AML-193 (cell line): ENCODE measurements at places on chromosomes 5 and 9.

DNA sequence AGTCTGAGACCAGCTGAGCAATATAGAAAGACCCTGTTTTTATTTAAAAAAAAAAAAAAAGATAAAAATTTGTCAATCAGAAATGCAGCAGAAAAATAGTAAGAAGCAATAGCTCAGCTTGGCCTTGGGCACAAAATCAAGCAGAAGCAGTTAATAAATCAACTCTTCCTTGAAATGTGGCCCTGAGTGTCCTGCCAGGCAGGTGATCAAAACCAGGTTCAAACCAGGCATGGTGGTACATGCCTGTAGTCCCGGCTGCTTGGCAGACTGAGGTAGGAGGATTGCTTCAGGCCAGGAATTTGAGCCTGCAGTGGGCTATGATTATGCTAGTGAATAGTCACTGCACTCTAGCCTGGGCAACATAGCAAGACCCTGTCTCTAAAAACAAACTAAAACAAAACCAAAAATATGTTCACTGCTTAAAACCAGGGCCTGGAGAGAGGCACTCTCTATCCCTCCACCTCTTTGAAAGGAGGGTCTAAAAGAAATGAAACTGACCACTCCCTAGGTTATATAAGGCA is 27.9 kb upstream of the KLF9 start:
- no peak for DNase-seq

DNA sequence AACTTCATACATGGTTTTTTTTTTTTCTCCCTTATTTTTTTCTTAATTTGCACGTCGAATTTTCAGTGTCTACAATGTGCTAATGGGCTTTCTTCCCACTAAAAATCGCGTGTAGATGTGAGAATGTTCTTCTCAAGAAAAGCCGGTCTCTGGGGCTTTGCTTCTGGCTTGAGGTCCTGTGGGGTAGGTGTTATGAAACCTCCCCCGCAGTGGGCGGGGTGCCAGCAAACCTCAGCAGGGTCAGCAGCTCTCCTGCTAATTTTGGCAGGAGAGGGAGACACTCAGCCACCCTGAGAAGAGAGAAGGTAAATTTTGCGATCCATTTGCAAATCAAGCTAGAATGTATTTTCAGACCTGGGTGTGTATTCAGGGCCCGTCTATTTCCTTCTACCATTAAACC is 59.9 kb downstream of the NPR3 start:
- DNase-seq: no peak

- no peak for DNase-seq
Measured at GRCh38 chr5:123809594-123810221, 297.7 kb downstream of the CSNK1G3 start.

DNA sequence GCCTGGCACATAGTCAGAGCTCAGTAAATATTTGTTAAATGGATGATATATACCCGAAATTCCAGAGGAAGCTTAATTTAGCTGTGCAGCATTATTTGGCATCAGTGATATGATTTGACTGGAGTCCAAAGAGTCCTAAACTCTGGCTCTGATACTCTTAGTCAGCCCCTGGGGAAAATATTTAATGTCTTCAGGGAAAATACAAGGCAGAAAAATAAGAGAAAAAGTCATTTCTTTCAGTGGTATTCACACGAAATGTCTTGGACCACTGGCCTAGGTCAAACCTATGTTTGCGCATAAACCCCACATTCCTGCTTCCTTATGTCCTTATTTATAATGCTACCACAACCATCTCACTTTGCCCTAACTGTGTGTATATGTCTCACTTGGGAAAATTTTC is 23.8 kb downstream of the GLRA1 start:
- no peak for DNase-seq

DNA sequence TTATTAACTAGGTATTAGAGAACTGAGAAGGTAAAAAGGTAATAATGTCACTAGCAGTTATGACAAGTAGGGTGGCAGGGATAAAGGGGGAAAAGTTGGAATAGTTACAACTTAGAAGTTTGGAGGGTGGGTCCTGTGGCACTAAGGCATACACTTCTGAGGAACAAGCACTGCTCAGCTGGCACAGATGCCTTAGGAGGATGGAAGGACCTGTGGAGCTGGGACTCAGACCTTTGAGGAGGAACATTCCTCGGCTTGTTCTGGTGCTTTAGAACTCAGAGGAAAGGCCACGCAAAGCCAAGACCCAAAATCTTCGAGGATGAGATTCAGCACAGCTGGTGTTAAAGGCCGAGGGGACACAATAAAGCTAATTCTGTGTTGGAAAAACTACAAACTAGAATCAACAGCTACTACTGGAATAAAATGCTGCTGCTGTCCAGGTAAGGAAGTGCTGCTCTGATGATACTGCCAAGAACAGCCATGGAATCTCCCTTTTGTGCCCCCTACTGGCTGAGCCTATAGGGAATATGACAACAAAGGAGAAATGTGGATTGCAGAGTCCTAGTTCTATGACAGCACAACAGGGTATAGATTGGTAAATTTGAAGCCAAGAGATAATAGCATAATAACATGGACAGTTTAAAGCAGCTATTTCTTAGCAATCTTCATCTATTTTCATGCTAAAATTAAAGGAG is 126.7 kb downstream of the SLC25A46 start:
- DNase-seq: peak; percentile 16

- no peak for DNase-seq
Measured at GRCh38 chr5:5407924-5408323, 14.6 kb upstream of the ICE1 start.

DNA sequence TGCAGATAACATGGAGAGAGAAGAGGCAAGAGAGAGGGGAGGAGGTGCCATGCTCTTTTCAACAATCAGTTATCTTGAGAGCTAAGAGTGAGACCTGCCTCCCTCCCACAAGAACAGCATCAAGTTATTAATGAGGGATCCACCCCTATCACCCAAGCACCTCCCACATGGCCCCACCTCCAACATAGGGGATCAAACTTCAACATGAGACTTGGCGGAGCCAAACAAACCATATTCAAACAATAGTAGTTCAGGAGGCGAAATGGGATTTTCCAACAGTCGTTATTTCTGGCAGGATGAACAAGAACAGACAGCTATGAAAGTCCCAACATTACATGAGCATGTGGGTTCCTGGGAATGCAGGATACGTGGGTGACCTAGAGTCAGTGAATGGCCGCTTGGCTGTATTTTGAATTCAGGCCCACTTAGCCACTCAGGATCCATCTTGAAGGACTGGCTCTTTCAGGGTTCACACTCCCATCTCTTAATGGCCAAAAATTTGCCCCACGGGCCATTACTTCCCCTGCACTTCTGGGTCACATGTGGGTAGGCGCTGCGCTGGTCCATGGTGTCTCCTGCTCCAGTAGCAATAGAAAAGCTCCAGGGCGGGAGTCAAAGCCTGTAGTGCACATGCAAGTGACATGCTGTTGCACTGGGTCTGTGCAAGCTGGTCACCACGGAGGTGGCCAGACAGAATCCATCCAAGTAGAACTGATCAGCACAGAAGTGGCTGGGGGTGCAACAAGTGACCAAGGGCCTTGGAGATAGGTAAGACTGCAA is 7.1 kb upstream of the FAF2 start:
- DNase-seq: no peak

DNA sequence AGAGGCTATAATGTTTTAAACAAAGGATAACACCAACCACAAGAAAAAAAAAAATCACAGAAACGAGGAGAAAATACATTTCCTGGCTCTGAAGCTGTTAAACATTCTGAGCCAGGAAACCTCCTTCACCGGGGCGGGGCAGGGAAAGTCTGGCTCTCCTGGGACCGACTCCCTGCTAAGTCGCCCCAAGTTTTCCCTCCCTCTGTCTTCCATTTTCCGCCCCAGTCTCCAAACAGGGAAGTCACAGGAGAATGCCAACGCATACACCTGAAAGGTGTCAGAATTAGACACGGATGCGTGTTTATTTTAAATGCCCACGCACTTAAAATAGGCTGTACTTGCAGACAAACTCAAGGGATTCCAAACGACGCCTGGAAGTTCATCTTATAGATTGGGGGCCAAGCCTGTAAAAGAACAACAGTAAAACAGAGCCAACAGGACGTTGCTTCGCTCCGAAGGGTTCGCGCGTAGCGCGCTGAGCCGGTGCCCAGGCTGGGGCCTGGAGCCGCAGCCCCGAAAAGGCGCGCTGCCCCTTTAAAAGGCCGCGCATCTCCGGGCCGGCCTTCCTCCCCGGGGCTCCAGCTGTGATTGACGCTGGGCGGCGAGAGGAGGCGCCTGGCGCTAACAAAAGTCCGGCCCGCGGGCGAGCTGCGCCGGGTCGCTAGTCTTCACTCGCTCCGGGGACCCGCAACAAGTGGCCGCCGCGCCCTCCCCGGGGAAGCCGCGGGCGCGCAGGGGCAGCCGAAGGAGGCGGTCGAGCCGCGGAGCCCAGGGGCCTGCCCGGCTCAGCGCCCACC is at the start of gene FBXL7:
Gene FBXL7, plus strand, starts transcription at position 653 of the 797 bp plus-strand sequence.
- no peak for DNase-seq

- no peak for DNase-seq
Measured at GRCh38 chr9:87889882-87890252, 7.2 kb downstream of the SPATA31E1 start.

DNA sequence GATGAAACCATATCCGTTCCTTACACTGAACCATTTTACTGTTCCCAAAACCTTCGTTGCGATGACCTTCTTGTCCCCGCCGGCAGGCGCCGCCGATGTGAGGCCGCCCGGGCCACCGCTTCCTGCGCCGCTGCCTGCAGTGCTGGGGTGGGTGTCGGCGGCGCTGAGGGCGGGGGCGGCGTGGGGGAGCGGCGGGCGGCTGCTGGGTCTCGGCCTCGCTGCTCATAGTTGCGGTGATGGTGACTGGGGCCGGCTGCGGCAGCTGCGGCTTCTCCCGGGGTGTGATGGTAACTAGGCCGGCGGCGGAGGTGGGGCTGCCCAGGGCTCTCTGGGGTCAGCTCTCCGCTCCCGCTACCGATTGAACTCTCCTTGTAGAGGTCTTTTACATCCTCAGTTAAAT is 14.1 kb upstream of the OR2S2 start:
- DNase-seq: no peak

GRCh38 chr9:69174616-69175463 is 763 bp downstream of the TJP2 start:
- no peak for DNase-seq

DNA sequence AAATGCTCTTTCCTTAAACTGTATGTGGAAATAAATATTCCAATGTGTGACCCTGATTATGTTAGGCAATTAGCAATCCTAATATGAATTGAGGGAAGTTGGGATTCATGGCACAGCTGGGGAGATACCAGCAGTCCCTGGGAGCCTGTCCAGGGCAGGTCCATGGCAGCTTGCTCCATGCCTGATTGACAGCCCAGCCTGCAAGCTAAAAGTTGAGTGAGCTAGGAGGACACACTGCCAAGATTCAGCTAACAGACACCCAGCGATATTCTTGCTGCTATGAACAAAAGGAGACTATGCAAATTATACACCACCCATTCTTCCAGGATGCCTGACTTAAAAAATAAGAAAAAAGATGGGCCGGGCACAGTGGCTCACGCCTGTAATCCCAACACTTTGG is 6.2 kb downstream of the TGFBI start:
- DNase-seq: no peak

GRCh38 chr5:180815293-180815917 is 12.8 kb upstream of the MGAT1 start:
- DNase-seq: peak; percentile 58

GRCh38 chr5:137336161-137336560 is 163.0 kb downstream of the SPOCK1 start:
- no peak for DNase-seq

- no peak for DNase-seq
Measured at GRCh38 chr5:125612776-125613175, 810.4 kb upstream of the GRAMD2B start.

DNA sequence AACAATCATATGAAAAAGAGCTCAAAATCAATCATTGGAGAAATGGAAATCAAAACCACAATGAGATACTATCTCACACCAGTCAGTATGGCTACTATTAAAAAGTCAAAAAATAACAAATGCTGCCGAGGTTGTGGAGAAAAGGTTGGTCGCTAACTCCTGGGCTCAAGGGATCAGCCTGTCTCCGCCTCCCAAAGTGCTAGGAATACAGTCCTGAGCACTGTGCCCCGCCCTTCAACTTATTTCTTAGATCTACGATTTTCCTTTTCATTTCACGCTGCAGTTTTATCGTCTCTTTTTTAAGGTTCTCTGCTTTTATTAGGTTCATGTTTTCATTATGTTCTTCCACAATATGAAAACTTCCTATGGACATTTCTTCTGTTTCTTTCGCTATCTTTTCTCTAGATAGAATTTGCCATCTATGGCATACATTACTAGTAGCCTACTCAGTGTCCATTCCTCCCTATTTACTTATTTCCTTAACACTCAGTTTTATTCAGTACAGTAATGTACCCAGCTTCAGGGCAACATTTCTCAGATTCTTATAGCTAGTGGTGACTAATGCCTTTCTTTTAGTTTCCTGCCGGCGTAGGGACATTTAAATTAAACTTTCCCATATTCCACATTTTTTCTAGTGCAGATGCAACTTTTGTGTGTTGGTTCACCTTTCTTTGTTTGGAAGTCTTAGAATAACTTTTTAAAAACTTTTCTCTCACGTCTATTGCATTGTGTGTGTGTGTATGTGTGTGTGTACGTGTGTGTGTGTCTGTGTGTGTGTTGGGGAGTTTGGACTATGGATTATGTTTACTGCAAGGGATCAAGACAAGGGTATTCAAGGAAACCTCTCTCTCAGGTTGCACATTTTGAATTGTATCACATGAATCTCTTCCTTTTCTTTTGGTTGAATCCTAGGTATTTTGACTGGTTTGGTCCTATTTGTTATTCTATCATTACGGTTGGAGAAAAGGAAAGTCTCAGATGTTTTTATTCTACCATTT is 21.6 kb upstream of the FBN2 start:
- DNase-seq: no peak

GRCh38 chr5:64949331-64949730 is 180.6 kb downstream of the CWC27 start:
- DNase-seq: no peak

- no peak for DNase-seq
Measured at GRCh38 chr5:172872997-172873491, 39.0 kb downstream of the ERGIC1 start.

DNA sequence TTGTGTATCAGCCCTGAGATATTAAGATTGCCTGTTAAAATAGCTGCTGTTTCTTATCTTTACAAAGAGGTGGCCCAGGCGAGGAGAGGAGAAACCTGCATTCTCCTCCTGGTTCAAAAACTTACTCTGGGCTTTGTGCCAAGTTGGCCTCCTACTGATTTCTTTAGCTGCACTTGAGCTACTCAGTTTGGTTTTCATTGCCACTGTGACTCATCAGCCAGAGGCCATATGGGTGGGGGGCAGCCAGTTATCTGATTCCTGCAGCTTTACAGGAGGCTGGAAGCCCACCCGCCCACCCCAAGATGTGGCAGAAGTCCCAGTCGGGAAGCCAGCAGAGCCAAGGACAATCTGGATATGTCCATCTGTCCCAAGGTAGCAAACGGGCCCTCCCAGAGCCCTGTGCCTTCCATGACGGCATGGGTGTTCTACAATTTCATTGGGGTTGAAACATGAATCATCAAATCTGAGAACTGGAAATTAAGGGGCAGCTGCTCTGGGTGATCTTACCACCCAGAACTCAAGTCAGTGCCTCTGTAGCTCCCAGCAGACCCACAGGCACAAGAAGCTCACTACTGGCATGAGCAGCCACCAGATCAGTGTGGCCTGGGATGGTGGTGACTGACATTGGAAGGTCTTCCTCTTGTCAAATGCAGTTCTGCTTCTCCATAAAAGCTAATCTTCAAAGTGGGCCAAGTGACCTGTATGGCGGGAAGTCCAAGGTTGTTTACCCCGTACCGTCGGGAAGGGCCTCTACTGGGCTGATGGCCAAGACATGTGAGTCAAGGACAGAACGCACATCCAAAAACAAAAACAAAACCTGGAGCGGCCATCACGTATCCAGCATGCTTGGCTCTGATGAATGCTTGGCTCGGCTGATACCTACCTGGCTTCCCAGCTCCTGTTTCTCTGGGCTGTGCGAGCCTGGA is 15.6 kb downstream of the FCN2 start:
- no peak for DNase-seq

- DNase-seq: no peak
Measured at GRCh38 chr9:68740561-68740960, 35.5 kb downstream of the PIP5K1B start.
